ENCODE measurements at places on chromosomes 4 and X.

GRCh38 chrX:44299177-44299576 is 44.3 kb downstream of the EFHC2 start:
- no peaks in the 10 kb centered on the region for H3K27me3 ChIP-seq
- H3K4me1 ChIP-seq: no peaks in the 10 kb centered on the region
- H3K4me3 ChIP-seq: no peak overlapping the region
- no peaks in the 10 kb centered on the region for H3K36me3 ChIP-seq
- no peak overlapping the region for H3K27ac ChIP-seq

- H3K4me1 ChIP-seq: no peaks in the 10 kb centered on the region
- H3K27me3 ChIP-seq: peaks cover 3% of the 10 kb centered on the region
- DNase-seq: peak; percentile 55
- no peaks in the 10 kb centered on the region for H3K36me3 ChIP-seq
- peak overlapping the region; percentile 72 for H3K4me3 ChIP-seq
- peak overlapping the region; percentile 8 for H3K27ac ChIP-seq
Observed at GRCh38 chr4:121950680-121951520, 960 bp downstream of the TRPC3 start.

GRCh38 chrX:112774651-112775293 is 65.9 kb downstream of the AMOT start:
- no peak for DNase-seq
- H3K36me3 ChIP-seq: no peaks in the 10 kb centered on the region
- H3K27ac ChIP-seq: no peak overlapping the region
- H3K4me3 ChIP-seq: no peak overlapping the region
- no peaks in the 10 kb centered on the region for H3K4me1 ChIP-seq
- no peaks in the 10 kb centered on the region for H3K27me3 ChIP-seq

- H3K27ac ChIP-seq: no peak overlapping the region
- H3K27me3 ChIP-seq: no peaks in the 10 kb centered on the region
- DNase-seq: no peak
- H3K4me1 ChIP-seq: no peaks in the 10 kb centered on the region
Observed at GRCh38 chr4:160510928-160511327, 1408.0 kb downstream of the RAPGEF2 start.

DNA sequence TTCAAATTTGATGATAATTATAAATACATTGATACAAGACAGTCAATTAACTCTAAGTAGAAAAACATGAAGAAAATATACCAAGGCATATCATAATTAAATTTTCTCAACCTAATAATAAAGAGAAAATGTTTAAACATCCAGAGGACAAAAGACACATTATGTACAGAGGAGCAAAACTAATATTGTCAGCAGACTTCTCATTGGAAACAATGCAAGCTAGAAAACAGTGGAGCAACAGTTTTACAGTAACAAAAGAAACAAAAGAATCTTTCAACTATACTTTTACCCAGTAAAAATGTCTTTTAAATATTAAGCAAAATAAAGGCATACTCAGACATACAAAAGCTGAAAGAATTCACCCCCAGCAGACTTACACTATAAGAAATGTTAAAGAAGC is 238.0 kb downstream of the TMA16 start:
- no peaks in the 10 kb centered on the region for H3K27me3 ChIP-seq
- no peak overlapping the region for H3K27ac ChIP-seq
- H3K4me1 ChIP-seq: no peaks in the 10 kb centered on the region
- H3K36me3 ChIP-seq: no peaks in the 10 kb centered on the region
- no peak for DNase-seq

DNA sequence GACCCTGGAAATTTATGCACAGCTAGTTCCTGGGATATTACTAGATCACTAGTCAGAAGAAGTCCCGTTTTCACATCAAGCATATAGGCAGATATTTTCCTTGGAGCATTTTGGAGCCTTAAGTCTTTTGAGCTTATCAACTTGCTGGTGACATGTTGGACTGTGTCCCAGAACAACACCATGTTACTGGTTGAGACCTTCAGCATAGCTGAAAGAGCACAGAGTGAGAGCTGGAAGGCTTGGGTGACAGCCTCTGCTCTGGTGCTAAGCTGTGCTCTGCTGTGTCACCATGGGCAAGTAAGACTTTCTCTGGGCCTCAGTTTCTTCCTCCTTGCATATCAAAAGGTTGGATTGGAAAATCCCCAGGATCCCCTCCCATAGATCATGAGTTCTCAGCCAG is 116.6 kb upstream of the FRMPD4 start:
- no peak overlapping the region for H3K27ac ChIP-seq
- no peak overlapping the region for H3K4me3 ChIP-seq
- no peak for DNase-seq
- no peaks in the 10 kb centered on the region for H3K27me3 ChIP-seq
- no peaks in the 10 kb centered on the region for H3K4me1 ChIP-seq

DNA sequence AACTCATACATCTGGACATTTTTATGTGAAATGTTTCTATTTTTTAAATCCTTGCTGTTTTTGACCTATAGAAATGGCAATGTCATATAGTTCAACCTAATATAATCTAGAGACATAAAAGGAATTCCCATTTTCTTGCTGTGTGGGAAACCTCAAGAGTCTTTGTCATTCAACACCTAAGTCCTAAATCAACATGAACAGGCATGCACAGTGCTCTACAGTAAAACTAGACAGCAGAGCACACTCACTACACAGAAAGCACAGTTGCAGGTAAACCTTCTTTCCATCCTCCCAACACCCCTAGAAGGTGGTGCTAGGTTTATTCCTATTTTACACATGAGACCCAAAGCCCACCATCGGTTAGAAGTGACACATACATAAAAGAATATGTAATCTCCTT is 79.1 kb upstream of the C1QTNF7 start:
- no peaks in the 10 kb centered on the region for H3K36me3 ChIP-seq
- H3K4me1 ChIP-seq: no peaks in the 10 kb centered on the region
- H3K27me3 ChIP-seq: no peaks in the 10 kb centered on the region

GRCh38 chr4:133801883-133802282 is 399.7 kb downstream of the PABPC4L start:
- no peaks in the 10 kb centered on the region for H3K4me1 ChIP-seq
- H3K27me3 ChIP-seq: no peaks in the 10 kb centered on the region
- no peak overlapping the region for H3K4me3 ChIP-seq
- DNase-seq: no peak
- no peaks in the 10 kb centered on the region for H3K36me3 ChIP-seq

DNA sequence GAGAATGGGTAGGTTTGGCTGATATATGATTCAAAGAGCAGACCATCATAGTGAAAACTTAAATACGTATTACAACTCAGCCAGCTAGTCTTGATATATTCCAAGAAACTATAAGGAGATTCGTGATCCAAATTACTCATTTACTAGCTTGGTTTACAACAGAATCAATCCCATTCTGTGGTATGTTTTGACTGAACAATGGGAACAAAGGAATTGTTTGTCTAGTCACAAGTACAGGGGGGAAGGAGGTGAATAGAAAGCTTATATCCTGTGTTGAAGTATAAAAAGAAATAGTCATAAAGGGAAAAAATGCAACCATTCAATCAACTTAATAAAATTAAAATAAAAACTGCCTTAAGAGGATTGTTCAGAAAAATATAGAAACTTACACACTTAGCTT is 17.0 kb downstream of the C4orf54 start:
- no peak overlapping the region for H3K4me3 ChIP-seq
- no peaks in the 10 kb centered on the region for H3K4me1 ChIP-seq
- DNase-seq: no peak
- no peaks in the 10 kb centered on the region for H3K36me3 ChIP-seq
- H3K27ac ChIP-seq: no peak overlapping the region
- no peaks in the 10 kb centered on the region for H3K27me3 ChIP-seq

- H3K27me3 ChIP-seq: no peaks in the 10 kb centered on the region
- no peak overlapping the region for H3K4me3 ChIP-seq
- H3K4me1 ChIP-seq: no peaks in the 10 kb centered on the region
- no peak for DNase-seq
- H3K36me3 ChIP-seq: no peaks in the 10 kb centered on the region
Observed at GRCh38 chr4:124409044-124409443, 303.5 kb downstream of the ANKRD50 start.

GRCh38 chrX:113384628-113385027 is 544.0 kb upstream of the AMOT start:
- H3K27ac ChIP-seq: no peak overlapping the region
- no peaks in the 10 kb centered on the region for H3K4me1 ChIP-seq
- H3K27me3 ChIP-seq: no peaks in the 10 kb centered on the region

DNA sequence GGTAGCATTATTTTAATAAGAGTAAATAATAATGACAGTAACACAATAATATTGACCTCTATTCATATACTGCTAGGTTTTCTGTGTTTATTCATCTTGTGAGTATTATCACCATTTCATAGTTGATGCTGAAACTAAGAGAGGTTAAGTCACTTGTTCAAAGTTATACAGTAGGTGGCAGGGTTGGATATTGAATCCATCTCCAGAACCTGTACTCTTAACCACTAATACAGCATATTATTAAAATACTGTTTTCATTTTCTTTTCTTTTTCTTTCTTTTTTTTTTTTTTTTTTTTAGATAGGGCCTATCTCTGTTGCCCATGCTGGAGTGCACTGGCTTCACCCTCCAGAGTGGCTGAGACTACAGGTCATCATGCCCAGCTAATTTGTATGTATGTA is 7.1 kb upstream of the ELF2 start:
- DNase-seq: no peak
- no peak overlapping the region for H3K27ac ChIP-seq
- no peaks in the 10 kb centered on the region for H3K4me1 ChIP-seq

- H3K36me3 ChIP-seq: no peaks in the 10 kb centered on the region
- H3K27me3 ChIP-seq: no peaks in the 10 kb centered on the region
- DNase-seq: no peak
- H3K4me1 ChIP-seq: no peaks in the 10 kb centered on the region
Observed at GRCh38 chr4:79016878-79017277, 77.6 kb upstream of the PAQR3 start.

GRCh38 chr4:37542706-37543105 is 143.5 kb downstream of the RELL1 start:
- no peak overlapping the region for H3K27ac ChIP-seq
- H3K27me3 ChIP-seq: no peaks in the 10 kb centered on the region
- no peak overlapping the region for H3K4me3 ChIP-seq
- DNase-seq: no peak

DNA sequence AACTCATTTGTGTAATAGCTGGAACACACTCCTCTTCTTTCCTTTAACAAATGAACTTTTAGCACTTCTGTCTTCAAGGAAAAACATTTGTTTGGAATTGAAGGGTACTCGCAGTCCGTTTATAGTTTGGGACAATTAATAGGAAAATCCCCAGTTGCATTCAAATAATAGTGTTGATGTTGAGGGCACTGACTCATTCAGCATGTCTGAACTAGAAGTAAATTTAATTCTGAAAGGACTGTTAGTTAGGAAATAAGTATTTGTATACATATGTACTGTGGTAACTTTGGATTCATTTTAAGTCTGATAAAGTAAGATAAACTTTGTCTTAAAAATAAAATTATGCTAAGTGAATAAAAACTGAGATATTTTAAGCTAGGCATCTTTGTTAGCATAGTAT is 27.2 kb downstream of the FAM199X start:
- peaks cover 24% of the 10 kb centered on the region for H3K36me3 ChIP-seq
- no peaks in the 10 kb centered on the region for H3K27me3 ChIP-seq
- no peak overlapping the region for H3K27ac ChIP-seq
- DNase-seq: no peak

DNA sequence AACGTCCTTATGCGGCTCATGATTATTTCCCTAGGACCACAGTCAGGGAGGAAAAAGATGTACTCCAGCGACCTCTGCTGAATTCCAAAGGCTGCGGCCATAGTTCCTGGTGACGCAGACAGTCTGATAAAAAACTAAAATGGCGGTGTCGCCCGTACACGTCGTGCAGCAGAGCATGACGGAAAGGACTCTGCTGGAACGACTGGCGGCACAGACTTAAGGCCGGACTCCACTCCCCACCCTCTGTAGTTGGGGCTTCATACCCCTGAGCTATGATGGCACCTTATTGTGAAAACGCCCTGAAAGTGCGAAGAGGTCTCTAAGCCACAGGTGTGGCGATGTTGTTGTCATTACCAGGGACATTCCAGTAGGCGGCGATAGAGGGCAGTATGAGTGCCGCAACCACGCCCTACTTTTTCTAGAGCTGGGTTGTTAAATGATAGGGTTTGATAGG is 90.0 kb upstream of the EDA2R start:
- peak; percentile 16 for DNase-seq
- H3K36me3 ChIP-seq: no peaks in the 10 kb centered on the region
- no peaks in the 10 kb centered on the region for H3K27me3 ChIP-seq
- no peaks in the 10 kb centered on the region for H3K4me1 ChIP-seq
- peak overlapping the region; percentile 29 for H3K4me3 ChIP-seq

- H3K4me3 ChIP-seq: no peak overlapping the region
- DNase-seq: no peak
- H3K27me3 ChIP-seq: no peaks in the 10 kb centered on the region
- no peaks in the 10 kb centered on the region for H3K36me3 ChIP-seq
- H3K27ac ChIP-seq: no peak overlapping the region
- no peaks in the 10 kb centered on the region for H3K4me1 ChIP-seq
Observed at GRCh38 chr4:100269446-100269845, 79.2 kb upstream of the DDIT4L start.

GRCh38 chr4:128660361-128661215 is 148.9 kb upstream of the JADE1 start:
- no peak overlapping the region for H3K4me3 ChIP-seq
- no peaks in the 10 kb centered on the region for H3K36me3 ChIP-seq
- H3K27me3 ChIP-seq: no peaks in the 10 kb centered on the region
- H3K27ac ChIP-seq: peak overlapping the region; percentile 42

DNA sequence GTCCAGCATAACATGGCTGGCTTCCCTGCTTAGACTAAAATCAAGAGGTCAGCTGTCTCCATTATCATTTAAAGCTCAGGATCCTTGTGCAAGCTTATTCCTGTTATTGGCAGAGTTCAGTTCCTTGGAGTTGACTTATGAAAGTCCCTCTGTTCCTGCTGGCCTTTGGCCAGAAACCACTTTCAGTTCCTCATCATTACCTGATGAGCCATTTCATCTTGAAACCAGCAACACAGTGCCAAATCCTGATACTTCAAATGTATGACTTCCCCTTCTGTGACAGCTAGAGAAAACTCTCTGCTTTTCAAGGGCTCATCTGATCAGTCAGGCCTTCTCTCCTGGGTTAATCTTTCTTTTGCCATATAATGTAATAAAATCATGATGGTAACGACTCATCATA is 110.6 kb upstream of the FSTL5 start:
- no peaks in the 10 kb centered on the region for H3K4me1 ChIP-seq
- H3K36me3 ChIP-seq: no peaks in the 10 kb centered on the region
- peak; percentile 49 for DNase-seq
- H3K4me3 ChIP-seq: no peak overlapping the region
- no peak overlapping the region for H3K27ac ChIP-seq
- H3K27me3 ChIP-seq: no peaks in the 10 kb centered on the region

DNA sequence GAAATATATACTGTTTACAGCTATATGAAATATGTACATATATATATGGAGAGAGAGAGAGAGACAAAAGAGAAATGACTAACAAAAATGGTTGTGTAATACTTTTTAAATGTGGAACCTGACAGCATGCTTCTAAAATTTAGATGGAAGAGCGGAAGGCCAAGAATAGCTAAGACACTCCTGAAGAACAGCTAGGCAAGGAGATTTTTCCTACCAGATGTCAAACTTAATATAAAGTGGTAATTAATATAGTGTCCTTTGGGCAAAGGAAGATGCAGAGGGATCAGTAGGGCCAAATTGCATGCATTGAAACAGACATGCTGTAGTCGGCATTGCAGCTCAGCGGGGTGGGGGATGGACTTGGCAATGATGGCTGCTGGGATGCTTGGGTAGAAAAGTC is 45.2 kb downstream of the ADD1 start:
- no peak overlapping the region for H3K4me3 ChIP-seq
- no peaks in the 10 kb centered on the region for H3K27me3 ChIP-seq
- DNase-seq: no peak
- no peak overlapping the region for H3K27ac ChIP-seq

- no peak overlapping the region for H3K4me3 ChIP-seq
- no peaks in the 10 kb centered on the region for H3K4me1 ChIP-seq
- H3K27ac ChIP-seq: no peak overlapping the region
- no peaks in the 10 kb centered on the region for H3K27me3 ChIP-seq
- no peak for DNase-seq
Observed at GRCh38 chr4:20462426-20463175, 210.9 kb downstream of the SLIT2 start.

Data from Peyer's patch (tissue), 4 donors.